ENCODE measurements at places on chromosomes 2 and 18. TPM values are rescaled to one million over a fixed set of nuclear protein-coding genes. Genes with fewer than 3 reads are reported as not detected.

The PAX3 gene
- total RNA-seq = 0.31 TPM

The ARMC9 gene
- 16.1 TPM for total RNA-seq

The CCDC150 gene
- 3.9 TPM for total RNA-seq

The SLC66A2 gene
- total RNA-seq = 31.0 TPM

The ABCB11 gene
- total RNA-seq = 0.16 TPM

The IL37 gene
- total RNA-seq = not detected

The ANKRD53 gene
- 0.62 TPM for total RNA-seq

The UGT1A10 gene
- not detected for total RNA-seq

The TTLL4 gene
- total RNA-seq = 6.7 TPM

The AAK1 gene
- 37.7 TPM for total RNA-seq

The C18orf54 gene
- total RNA-seq = 8.7 TPM

The ACMSD gene
- not detected for total RNA-seq

The QPCT gene
- 5.9 TPM for total RNA-seq

The PLEK gene
- 3.0 TPM for total RNA-seq

The HSBP1L1 gene
- total RNA-seq = 2.5 TPM

The THSD7B gene
- 20.0 TPM for total RNA-seq

The CENPA gene
- total RNA-seq = 1.9 TPM

The VSNL1 gene
- 23.1 TPM for total RNA-seq

The ERICH2 gene
- total RNA-seq = not detected

The GPBAR1 gene
- not detected for total RNA-seq

The COLEC11 gene
- total RNA-seq = 0.78 TPM

The PCARE gene
- total RNA-seq = under 0.01 TPM

The MC4R gene
- 1.4 TPM for total RNA-seq

The C18orf63 gene
- total RNA-seq = not detected

The EVX2 gene
- total RNA-seq = not detected

The RALB gene
- total RNA-seq = 35.6 TPM

The RESP18 gene
- total RNA-seq = not detected

The ADCYAP1 gene
- total RNA-seq = 6.4 TPM

The SULT6B1 gene
- total RNA-seq = not detected

The SPR gene
- 1.2 TPM for total RNA-seq

The MC5R gene
- total RNA-seq = 2.2 TPM

The UPP2 gene
- total RNA-seq = 1.7 TPM

The C1GALT1C1L gene
- not detected for total RNA-seq

The DCTN1 gene
- total RNA-seq = 97.2 TPM

The FAHD2B gene
- 4.5 TPM for total RNA-seq

The RTP5 gene
- total RNA-seq = 2.5 TPM

All from occipital lobe (tissue), 3 donors.